ENCODE measurements at places on chromosomes 13 and 19.

DNA sequence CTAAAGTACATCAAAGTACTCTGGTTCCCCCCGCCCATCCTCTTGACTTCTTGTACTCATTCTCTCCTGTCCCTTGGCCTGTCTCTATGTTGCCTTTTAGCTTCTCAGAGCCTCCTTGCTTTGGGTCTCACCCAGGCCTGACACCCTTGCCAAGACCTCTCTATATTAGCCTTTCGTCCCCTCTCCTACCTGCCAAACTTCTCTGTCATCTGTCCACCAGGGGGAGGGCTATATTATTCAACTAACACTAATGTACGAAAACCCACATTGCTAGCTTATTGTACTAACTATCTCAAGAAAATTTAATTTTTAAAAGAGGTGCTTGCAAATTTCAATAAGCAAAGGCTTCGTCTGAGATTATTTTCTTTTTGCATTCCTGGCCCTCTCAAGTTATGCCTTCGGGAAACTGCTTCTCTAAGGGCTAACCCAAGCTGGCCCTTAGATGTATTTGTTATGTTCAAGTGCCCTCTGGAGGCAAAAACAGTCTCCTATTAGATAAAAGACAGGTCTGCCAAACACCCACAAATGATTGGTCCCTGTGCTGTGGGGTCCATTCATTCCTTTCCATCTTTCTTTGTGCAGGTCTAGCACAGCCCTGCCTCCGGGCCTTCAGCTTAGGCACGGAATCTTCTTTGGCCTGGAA lies 6.3 kb upstream of the MRPS31 start:
- DNase-seq = peak; percentile 64

DNA sequence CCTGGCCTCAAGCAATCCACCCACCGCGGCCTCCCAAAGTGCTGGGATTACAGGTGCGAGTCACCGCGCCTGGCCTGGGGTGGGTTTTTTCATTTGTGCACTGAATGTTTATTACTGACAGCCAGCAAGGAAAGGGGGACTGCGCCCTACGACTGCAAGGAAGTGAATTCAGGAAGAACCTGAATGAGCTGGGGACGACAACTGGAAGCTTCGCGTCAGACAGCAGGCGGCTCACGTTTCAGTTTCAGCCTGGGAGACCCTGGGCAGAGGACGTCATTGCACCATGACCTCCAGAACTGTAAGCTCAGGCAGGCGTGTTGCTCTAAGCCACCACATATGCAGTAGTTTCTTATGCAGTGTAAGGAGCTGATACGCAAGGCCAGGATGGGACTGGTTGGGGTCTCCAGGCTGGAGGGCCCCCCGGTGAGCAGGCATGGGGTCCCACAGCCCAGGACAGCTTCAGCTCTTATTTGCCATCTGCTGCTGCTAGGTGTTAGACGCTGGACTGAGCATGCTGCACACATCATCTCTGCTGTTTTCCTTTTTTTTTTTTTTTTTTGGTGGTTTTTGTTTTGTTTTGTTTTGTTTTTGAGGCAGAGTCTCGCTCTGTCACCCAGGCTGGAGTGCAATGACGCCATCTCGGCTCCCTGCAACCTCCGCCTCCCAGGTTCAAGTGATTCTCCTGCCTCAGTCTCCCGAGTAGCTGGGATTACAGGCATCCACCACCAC lies 66.6 kb downstream of the GADD45B start:
- no peak for DNase-seq

GRCh38 chr13:43377973-43378372 lies 354.6 kb downstream of the DNAJC15 start:
- DNase-seq = no peak

DNA sequence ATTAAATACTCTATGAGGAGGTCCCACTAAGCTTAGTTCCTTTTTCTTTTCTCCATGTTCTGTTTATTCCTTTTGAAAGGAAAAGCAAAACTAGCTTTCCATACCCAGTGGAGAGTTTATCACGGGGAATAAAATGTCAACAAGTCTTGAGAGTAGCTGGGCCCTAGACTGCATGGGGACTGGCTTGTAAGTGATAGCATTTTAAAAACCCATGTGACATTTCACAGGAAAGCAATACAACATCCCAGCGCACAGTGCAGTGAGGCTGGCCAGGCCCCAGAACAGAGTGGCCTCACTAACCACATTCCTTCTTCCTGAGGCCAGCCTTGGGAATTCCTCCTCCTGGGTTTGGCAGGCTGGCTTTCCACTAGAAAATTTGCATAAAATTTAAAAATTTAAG lies 149.8 kb downstream of the DLEU7 start:
- no peak for DNase-seq

DNA sequence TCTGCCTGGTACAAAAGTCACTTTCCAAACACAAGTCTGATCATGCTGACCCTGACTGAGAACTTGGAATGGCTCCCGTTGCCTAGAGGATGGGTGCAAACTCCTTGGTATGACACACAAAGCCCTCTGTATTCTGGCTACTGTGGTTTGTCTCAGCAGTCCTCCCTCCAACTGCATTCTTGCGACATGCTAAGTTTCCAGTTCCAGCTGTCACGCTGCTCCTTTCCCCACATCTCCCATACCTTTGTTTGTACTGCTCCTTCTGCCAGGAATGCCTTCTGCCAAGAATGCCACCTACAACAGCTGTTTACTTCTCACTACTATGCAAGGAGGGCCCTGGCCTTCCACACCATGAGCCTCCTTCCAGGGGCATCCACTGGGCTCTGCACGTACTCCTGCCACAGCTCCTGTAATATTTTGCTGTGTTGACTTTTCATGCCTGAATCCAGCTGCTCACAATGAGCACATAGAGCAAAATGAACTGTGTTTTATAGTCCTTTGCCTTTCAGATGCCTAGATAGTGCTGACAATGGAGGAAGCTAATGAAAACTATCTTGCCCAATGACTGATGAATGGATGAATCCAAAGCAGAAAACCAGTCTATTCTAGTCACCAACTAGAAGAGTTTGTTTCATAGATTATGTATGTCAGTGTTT lies 543.7 kb downstream of the EFNB2 start:
- no peak for DNase-seq

DNA sequence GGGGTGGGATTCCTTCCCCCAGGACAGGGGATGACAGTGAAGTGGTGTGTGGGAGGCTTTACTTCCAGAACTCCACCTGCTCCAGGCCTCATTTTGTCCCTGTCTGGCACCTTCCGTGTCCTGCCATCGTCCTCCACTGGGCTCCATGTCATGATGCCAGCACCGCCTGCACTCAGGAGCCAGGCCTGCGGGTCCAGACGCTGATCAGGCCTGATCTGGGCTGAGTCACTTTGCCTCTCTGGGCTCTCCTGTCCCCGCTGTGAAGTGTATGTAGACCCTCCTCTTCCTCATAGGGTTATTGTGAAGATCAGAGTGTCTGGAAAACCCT lies 9.6 kb downstream of the FUZ start:
- DNase-seq = no peak

GRCh38 chr19:7732045-7732444 lies at the start of gene CLEC4G:
CLEC4G (minus strand) TSS chr19:7732110; CDS start chr19:7732102, 8 bp downstream.
- no peak for DNase-seq

GRCh38 chr13:93769101-93769500 lies 542.5 kb downstream of the GPC6 start:
- DNase-seq = no peak

DNA sequence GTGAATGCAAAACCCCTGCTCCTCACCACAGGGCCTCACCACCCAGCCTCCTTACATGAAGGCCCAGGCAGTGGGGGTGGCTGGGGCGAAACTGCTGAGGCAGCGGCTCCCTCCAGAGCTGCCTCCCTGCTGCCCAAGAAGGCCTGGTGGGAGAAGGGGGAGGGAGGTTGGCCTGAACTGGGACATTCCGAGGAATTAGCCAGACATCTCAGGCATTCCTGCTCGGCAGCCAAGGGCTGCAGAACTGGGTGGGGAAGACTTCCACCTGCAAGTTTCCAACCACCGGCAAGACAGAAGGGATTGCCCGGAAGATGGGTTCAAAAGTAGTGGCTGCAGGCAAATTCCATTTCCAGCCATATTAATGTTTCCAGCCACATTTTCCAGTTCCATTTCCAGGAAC lies 2.3 kb upstream of the PSPN start:
- DNase-seq = no peak

GRCh38 chr13:100148422-100148821 lies 59.5 kb downstream of the PCCA start:
- DNase-seq = no peak

GRCh38 chr19:17268754-17269153 lies 1.5 kb downstream of the BABAM1 start:
- no peak for DNase-seq

DNA sequence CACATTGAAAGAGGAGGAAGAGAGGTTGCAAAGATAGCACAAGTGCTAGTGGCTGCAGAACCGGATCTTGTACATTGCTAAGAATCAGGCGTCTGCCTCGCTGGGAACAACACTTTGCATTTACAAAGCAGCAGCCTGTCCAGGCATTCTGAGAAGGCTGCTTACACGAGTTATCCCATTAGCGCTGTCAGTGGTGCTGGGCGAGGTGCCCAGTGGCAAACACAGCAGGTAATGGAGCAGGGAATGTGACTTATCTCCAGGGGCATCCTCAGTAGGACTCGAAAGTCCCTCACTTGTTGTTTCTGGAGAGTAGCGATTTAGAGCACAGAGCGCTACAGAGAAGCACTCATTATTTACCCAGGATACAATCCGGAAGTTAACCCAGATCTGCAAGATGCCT lies 209.6 kb downstream of the OLFM4 start:
- DNase-seq = no peak

GRCh38 chr19:33398361-33399060 lies 25.0 kb downstream of the CEBPG start:
- no peak for DNase-seq

DNA sequence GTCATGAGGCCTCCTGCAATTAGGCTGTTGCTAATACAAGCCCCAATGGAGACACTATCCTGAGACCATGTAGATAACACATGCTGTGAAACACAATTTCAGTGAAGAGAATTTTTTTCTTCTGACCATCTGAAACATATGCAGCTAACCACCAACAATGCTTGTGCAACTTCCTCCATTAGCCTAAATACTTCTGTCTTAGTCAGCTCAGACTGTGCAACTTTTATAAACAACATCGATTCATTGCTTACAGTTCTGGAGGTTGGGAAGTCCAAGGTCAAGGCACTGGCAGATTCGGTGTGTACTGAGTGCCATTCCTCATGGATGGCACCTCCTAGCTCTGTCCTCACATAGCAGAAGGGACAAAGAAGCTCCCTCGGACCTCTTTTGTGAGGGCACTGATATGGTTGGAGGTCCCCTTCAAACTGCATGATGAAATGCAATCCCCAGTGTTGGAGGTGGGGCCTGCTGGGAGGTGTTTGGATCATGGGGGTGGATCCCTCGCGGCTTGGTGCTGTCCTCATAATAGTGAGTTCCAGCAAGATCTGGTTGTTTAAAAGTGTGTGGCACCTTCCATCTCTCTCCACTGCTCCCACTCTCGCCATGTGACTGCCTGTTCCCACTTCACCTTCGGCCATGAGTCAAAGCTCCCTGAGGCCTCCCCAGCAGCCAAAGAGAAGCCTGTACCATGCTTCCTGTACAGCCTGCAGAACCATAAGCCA lies 27.7 kb downstream of the STK24 start:
- no peak for DNase-seq

GRCh38 chr13:25415241-25415640 lies 43.5 kb downstream of the ATP8A2 start:
- no peak for DNase-seq

DNA sequence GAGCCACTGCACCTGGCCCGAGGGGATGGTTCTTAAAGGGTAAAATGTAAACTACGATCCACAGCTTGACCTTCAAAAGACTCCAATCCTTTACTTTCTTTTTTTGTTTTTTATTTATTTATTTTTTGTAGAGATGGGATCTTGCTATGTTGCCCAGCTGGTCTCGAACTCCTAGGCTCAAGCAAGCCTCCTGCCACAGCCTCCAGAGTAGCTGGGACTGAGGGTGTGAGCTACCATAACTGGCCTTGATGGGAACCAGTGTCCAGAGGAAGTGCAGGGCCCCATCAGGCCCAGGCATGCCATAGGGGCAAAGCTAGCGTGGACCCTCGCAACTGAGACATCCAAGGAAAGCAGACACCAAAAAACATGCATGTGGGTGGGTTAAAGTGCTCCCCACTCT lies 14.2 kb upstream of the TLE6 start:
- DNase-seq = no peak

- DNase-seq = peak; percentile 71
These were observed 20.2 kb upstream of the PNMA8B start for GRCh38 chr19:46515879-46516350.

DNA sequence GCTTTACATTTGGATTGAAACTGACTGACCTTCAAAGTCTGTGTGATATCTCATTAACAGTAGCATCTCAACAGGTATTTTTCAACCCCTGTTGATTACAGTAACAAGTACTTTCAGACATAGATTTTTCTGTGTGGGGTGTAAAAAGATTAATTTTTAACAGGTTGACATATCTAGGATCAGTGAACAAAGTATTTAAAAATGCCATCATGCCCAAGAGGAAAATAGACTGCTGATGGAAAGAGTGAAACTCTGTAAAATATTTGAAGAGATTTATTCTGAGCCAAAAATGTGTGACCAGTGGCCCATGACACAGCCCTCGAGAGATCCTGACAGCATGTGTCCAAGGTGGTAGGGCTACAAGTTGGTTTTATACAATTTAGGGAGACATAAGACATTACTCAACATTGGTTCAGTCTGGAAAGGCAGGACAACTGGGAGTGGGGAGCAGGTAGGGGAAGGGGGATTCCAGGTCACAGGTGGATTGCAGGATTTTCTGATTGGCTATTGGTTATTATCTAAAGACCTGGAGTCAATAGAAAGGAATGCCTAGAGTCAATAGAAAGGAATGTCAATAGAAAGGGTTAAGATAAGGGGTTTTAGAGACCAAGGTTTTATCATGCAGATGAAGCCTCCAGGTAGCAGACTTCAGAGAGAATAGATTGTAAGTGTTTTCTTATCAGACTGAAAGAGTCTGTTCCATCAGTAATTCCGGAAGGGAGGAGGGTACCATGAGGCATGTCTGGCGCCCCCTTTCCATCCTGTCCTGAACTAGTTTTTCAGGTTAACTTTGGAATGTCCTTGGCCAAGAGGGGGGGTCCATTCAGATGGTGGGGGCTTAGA lies 29.1 kb downstream of the TNFRSF19 start:
- no peak for DNase-seq

DNA sequence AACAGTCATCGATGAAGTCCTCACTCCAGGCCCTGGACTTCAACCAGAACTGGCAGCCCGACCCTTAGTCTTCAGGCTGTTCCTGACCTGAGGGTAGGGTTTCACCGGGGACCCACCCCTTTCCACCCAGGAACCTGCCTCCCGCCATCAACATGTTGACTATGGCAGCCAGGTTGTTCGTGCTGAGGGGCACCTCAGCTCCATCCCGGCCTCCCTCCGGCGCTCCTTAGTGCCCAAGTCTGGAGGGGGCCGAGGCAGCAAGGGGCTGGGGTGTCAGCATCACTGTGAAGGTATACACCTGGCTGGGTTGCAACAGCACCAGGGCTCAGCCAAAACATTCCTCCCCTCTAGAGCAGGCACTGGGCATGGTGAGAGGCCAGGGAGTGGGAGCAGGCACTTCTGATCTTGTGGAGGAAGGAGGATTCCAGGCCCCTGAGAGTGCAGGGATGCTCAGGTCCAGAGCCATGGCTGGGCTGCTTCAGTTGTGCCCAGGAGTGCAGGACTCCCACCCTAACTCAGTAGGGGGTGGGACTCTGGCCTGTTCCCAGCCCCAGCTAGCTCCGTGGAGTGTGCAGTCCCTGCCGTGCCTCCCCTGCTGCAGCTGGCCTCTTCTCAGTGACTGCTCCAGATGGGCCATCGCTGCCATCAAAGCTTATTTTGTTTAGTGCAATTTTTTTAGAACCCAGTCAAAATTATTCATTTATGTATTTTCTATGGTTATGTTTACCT lies 1445.9 kb downstream of the PCDH9 start:
- no peak for DNase-seq

All from A549 (cell line).